ENCODE measurements at places on chromosomes 7 and 10.

- no peak for DNase-seq
Observed at GRCh38 chr7:105980645-105981396, 17.8 kb downstream of the CDHR3 start.

- DNase-seq = no peak
Observed at GRCh38 chr10:67549390-67549789, 146.6 kb downstream of the CTNNA3 start.

- no peak for DNase-seq
Observed at GRCh38 chr10:121713486-121713885, 115.2 kb upstream of the FGFR2 start.

DNA sequence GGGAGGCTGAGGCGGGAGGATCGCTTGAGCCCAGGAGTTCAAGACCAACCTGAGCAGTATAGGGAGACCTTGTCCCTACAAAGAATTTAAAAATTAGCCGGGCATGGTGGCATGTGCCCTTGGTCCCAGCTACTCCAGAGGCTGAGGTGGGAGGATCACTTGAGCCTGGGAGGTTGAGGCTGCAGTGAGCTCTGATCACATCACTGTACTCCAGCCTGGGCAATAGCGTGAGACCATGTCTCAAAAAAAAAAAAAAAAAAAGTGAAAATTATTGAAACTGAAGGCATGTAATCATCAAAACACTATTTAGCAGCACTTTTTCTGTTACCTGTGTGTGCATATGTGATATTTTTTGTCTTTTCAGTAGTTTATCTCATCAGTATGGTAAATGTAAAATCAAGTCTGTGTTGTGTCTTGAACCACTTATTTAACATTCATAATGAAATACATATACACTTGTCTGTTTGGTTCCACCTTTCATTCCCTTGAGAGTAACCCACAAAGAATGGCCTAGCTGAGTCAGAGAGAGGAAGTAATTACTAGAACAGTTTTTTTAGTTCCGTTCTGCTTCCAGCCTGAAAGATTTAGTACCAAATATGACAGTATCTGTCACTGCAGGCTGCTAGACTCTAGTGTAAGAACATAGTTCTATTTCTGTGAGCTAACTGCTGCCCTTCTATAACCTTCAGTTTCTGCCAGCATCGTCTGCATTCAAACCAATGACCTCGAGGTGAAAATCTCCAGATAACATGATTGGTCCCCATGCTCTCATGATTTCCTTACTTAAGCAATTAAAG is 68.6 kb downstream of the MMRN2 start:
- peak; percentile 53 for DNase-seq
